ENCODE measurements at places on chromosomes 4 and X. TPM values are rescaled to one million over a fixed set of nuclear protein-coding genes. Genes with fewer than 3 reads are reported as not detected.

- H3K27me3 ChIP-seq: no peaks in the 10 kb centered on the region
- no peak overlapping the region for H3K4me3 ChIP-seq
- peak; percentile 46 for DNase-seq
- H3K4me1 ChIP-seq: no peaks in the 10 kb centered on the region
- H3K36me3 ChIP-seq: no peaks in the 10 kb centered on the region
These were observed 531.8 kb downstream of the GLUD2 start for GRCh38 chrX:121579016-121579760.

DNA sequence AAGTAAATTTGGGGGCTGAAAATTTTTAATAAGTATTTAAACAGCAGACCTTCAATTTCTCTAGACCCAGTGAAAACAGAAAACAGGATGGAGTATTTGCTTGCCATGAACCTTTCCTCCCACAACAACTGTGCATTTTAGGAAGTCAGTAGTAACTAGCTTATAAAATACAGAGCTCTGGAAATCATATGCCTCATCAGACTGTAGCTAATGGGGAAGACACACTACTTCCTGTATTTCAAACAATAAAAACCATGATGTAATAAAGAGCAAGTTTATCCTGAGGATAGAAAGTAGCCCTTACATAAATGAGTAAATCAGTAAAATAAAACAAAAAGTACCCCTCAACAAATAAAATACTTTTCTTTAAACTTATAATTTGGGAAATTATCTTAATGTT lies 280.1 kb upstream of the ZFP42 start:
- no peaks in the 10 kb centered on the region for H3K4me1 ChIP-seq
- H3K27ac ChIP-seq: no peak overlapping the region
- H3K36me3 ChIP-seq: no peaks in the 10 kb centered on the region
- DNase-seq: no peak
- no peak overlapping the region for H3K4me3 ChIP-seq

GRCh38 chr4:153808175-153808574 lies 19.3 kb upstream of the SFRP2 start:
- no peak for DNase-seq
- H3K27me3 ChIP-seq: no peaks in the 10 kb centered on the region
- no peak overlapping the region for H3K27ac ChIP-seq
- H3K4me3 ChIP-seq: no peak overlapping the region
- no peaks in the 10 kb centered on the region for H3K36me3 ChIP-seq

GRCh38 chr4:99002279-99002678 lies 6.8 kb downstream of the METAP1 start:
- no peak overlapping the region for H3K27ac ChIP-seq
- H3K4me3 ChIP-seq: peak overlapping the region; percentile 23
- no peaks in the 10 kb centered on the region for H3K36me3 ChIP-seq
- peaks cover 27% of the 10 kb centered on the region for H3K4me1 ChIP-seq
- no peak for DNase-seq

- H3K27me3 ChIP-seq: no peaks in the 10 kb centered on the region
- H3K4me1 ChIP-seq: no peaks in the 10 kb centered on the region
These were observed 302.9 kb upstream of the GATB start for GRCh38 chr4:152063621-152064240.

- no peaks in the 10 kb centered on the region for H3K36me3 ChIP-seq
- H3K27ac ChIP-seq: no peak overlapping the region
- peaks cover 16% of the 10 kb centered on the region for H3K4me1 ChIP-seq
- H3K27me3 ChIP-seq: no peaks in the 10 kb centered on the region
- no peak for DNase-seq
These were observed 116.6 kb upstream of the TENM3 start for GRCh38 chr4:182126603-182127002.

DNA sequence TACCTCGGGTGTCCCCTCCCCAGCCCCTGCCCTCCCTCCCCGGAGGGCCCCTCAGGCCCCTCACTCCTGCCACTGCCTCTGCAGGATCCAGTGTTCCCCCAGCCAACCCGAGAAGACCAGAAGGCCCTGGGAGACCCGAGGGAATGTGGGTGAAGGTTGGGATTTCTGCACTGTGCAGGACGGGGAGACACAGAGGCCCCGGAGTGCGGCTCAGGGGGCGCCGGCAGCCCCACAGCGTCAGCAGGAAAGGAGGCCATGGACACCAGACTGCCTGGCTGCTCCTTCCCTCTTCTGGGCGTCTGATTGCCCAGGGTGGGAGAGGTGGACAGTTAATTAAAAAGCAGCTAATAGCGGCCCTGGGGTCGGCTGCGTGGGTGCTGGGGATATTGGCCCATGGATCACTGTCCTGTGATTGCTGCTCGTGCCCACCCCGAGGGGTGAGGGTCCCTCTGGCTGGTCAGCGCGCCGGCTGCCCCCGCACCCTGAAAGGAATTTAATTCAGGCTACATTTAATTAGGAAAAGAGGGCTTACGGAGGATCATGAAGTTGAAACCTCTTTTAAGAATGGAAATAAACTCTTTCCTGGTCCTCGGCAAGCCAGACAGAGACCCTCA lies 57.8 kb upstream of the NKX1-1 start:
- DNase-seq: no peak
- no peak overlapping the region for H3K4me3 ChIP-seq
- H3K27ac ChIP-seq: no peak overlapping the region
- peaks cover 26% of the 10 kb centered on the region for H3K27me3 ChIP-seq
- H3K4me1 ChIP-seq: no peaks in the 10 kb centered on the region
- H3K36me3 ChIP-seq: no peaks in the 10 kb centered on the region

- DNase-seq: no peak
- no peak overlapping the region for H3K4me3 ChIP-seq
- H3K27ac ChIP-seq: no peak overlapping the region
- H3K36me3 ChIP-seq: no peaks in the 10 kb centered on the region
These were observed 55.6 kb upstream of the MSX1 start for GRCh38 chr4:4803912-4804296.

DNA sequence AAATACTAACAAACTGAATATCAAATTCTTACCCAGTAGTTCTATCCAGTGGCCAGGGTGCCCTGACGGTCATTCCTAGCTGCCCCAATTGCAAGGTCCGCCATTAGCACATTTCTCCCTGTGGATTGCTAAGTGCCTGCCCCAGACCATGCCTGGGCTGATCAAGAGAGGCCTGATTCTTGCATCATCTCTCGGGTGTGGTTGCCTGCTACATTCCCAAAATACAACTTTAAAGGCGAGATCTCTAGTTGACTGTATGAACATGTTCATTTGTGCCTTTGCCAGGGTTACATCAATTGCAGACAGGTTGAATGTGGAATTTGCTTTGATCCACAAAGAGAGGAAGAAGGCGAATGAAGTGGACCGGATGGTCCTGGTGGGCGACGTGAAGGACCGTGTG lies 28.0 kb downstream of the PRPS2 start:
- peaks cover 53% of the 10 kb centered on the region for H3K36me3 ChIP-seq
- peaks cover 2% of the 10 kb centered on the region for H3K27me3 ChIP-seq
- H3K4me3 ChIP-seq: no peak overlapping the region
- H3K4me1 ChIP-seq: peaks cover 7% of the 10 kb centered on the region
- peak overlapping the region; percentile 78 for H3K27ac ChIP-seq

DNA sequence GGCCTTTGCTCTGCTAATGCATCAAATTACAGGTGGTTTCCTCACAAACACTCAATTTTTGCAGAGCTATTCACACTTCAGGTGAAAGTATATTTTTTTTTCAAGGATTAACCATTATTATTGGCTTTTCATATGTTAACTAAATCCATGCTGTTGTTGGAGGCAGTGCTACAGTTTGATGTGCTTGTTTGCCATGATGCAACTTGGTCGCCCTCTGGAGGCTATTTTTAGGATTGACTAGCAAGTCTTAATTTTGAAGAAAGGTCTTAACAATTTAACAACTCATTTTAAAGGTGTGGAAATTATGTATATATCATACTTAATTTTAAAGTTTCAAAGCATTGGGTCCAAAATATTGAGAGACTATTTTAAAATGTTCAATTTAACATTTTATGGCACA lies 168.8 kb upstream of the FAM47A start:
- no peak overlapping the region for H3K27ac ChIP-seq
- no peak overlapping the region for H3K4me3 ChIP-seq
- H3K36me3 ChIP-seq: no peaks in the 10 kb centered on the region
- peaks cover 26% of the 10 kb centered on the region for H3K27me3 ChIP-seq
- peak; percentile 62 for DNase-seq
- H3K4me1 ChIP-seq: no peaks in the 10 kb centered on the region

- DNase-seq: no peak
- H3K4me3 ChIP-seq: no peak overlapping the region
- no peaks in the 10 kb centered on the region for H3K36me3 ChIP-seq
- H3K27ac ChIP-seq: no peak overlapping the region
These were observed 12.2 kb upstream of the AMOT start for GRCh38 chrX:112852851-112853250.

- H3K27me3 ChIP-seq: no peaks in the 10 kb centered on the region
- no peak overlapping the region for H3K4me3 ChIP-seq
These were observed 75.6 kb downstream of the MAML3 start for GRCh38 chr4:140078366-140078765.

- H3K36me3 ChIP-seq: no peaks in the 10 kb centered on the region
- no peaks in the 10 kb centered on the region for H3K4me1 ChIP-seq
- no peak overlapping the region for H3K4me3 ChIP-seq
These were observed 615 bp downstream of the NEXMIF start for GRCh38 chrX:74924449-74925224.

- no peak overlapping the region for H3K27ac ChIP-seq
- H3K27me3 ChIP-seq: no peaks in the 10 kb centered on the region
- no peak overlapping the region for H3K4me3 ChIP-seq
- H3K4me1 ChIP-seq: no peaks in the 10 kb centered on the region
- peak; percentile 9 for DNase-seq
These were observed 863.3 kb downstream of the CENPC start for GRCh38 chr4:66681962-66682361.

- H3K27ac ChIP-seq: no peak overlapping the region
- DNase-seq: peak; percentile 34
- peaks cover 5% of the 10 kb centered on the region for H3K36me3 ChIP-seq
- no peak overlapping the region for H3K4me3 ChIP-seq
These were observed 21.4 kb downstream of the CT47C1 start for GRCh38 chrX:119093991-119094735.

GRCh38 chr4:77264826-77265225 lies 107.8 kb downstream of the CCNG2 start:
- no peaks in the 10 kb centered on the region for H3K27me3 ChIP-seq
- H3K36me3 ChIP-seq: peaks cover 6% of the 10 kb centered on the region
- no peaks in the 10 kb centered on the region for H3K4me1 ChIP-seq
- DNase-seq: peak; percentile 19

GRCh38 chr4:163930086-163930485 lies 435.6 kb downstream of the TMA16 start:
- DNase-seq: peak; percentile 5
- no peaks in the 10 kb centered on the region for H3K4me1 ChIP-seq
- no peak overlapping the region for H3K27ac ChIP-seq
- H3K36me3 ChIP-seq: no peaks in the 10 kb centered on the region
- no peaks in the 10 kb centered on the region for H3K27me3 ChIP-seq

DNA sequence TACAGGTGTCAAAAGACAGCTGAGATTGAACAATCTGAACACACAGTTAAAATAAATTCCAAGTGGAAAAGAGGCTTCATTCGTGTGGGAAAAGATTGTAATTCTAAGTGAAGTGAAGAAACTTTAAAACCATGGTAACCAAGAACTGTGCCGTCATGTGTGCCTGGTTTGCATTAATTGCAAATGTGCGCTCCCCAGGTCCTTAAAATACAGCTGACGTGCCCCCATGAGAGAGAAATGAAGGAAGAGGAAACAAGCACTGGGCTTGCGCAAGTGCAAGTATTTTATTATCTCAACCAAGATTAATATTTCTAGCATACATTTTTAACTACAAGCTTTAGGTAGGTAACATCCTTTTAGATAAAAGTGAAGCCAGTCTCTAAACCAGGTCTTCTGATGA lies 92.5 kb downstream of the PARM1 start:
- H3K4me1 ChIP-seq: no peaks in the 10 kb centered on the region
- no peaks in the 10 kb centered on the region for H3K27me3 ChIP-seq
- no peak overlapping the region for H3K27ac ChIP-seq
- H3K36me3 ChIP-seq: no peaks in the 10 kb centered on the region
- no peak overlapping the region for H3K4me3 ChIP-seq

DNA sequence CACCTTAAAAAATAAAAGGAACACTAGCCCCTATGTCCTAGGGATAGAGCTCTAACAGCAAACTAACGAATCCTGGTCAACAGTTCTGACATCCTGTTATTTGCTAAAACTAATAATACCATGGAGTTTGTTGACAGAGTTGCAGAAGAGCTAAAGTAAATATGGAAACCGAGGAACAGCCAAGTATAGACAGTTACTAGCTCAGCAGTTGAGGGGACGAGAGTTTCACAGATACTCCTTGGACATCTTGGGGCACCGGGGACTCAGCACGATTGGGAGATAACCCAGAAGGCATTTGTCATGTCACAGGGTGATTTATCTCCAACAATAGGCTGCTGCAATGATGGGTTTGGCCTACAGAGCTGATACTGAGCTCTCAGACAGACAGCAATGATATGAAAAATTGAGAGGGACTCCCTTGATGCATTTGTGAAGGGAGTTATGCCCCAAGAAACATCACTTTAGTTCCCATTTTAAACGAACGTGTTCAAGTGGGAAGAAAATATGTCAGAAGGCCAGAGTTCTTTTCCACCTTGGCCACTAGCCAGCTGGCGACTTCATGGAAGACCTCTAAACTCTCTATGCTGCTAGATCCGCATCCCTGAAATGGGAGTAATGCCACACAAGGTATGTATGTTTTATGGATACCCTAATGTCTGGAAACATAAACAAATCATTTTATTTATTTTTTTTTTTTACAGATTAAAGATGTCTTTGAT lies 48.6 kb downstream of the TSC22D3 start:
- peaks cover 8% of the 10 kb centered on the region for H3K4me1 ChIP-seq
- no peak overlapping the region for H3K27ac ChIP-seq
- H3K4me3 ChIP-seq: no peak overlapping the region
- H3K27me3 ChIP-seq: peaks cover 44% of the 10 kb centered on the region

- no peak overlapping the region for H3K27ac ChIP-seq
- no peaks in the 10 kb centered on the region for H3K36me3 ChIP-seq
- no peaks in the 10 kb centered on the region for H3K4me1 ChIP-seq
- peaks cover 48% of the 10 kb centered on the region for H3K27me3 ChIP-seq
- no peak overlapping the region for H3K4me3 ChIP-seq
- no peak for DNase-seq
These were observed 71.8 kb downstream of the CHRDL1 start for GRCh38 chrX:110723844-110724243.

GRCh38 chr4:25158817-25159216 lies 1.4 kb downstream of the SEPSECS start:
- no peaks in the 10 kb centered on the region for H3K27me3 ChIP-seq
- DNase-seq: no peak
- peaks cover 17% of the 10 kb centered on the region for H3K4me1 ChIP-seq
- peaks cover 20% of the 10 kb centered on the region for H3K36me3 ChIP-seq
- no peak overlapping the region for H3K27ac ChIP-seq

DNA sequence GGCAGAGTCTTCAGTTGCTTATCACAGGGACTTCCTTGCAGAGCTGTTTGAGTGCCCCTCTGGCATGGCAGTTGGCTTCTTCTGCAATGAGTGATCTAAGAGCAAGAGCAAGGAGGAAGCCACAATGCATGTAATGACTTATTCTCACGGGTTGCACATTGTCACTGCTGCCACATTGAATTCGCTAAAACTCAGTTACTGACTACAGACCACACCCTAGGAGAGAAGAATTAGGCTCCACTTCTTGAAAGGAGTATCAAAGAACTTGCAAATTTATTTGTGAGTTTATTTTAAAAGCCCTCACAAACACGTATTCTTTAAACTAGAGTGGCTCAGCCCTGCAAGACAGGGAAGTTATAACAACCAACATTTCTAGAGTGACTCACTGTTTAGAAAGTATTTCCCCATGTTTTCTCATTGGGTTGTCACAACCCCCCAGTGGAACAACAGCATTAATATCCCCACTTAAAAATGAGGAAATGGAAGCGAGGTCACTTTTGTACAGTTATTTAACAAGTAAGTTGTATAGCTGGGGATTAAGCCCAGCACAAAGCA lies 32.4 kb upstream of the RBPJ start:
- DNase-seq: peak; percentile 47
- no peaks in the 10 kb centered on the region for H3K36me3 ChIP-seq
- peaks cover 19% of the 10 kb centered on the region for H3K4me1 ChIP-seq

Gene ZIC3
- total RNA-seq: not detected

Gene AR
- not detected for total RNA-seq

Gene EDNRA
- total RNA-seq: not detected
